Activated CD4-positive, alpha-beta T cell treated with anti-CD3 and anti-CD28 coated beads, Interleukin-10, Interleukin-2, amounts not matched to agents 100 ng/mL and 50 ng/mL, durations not matched to agents 16 hours and 8 hours (primary cell): ENCODE measurements at places on chromosomes 3 and 15.

GRCh38 chr15:22813844-22814243 is 24.6 kb upstream of the NIPA2 start:
- no peak for DNase-seq

DNA sequence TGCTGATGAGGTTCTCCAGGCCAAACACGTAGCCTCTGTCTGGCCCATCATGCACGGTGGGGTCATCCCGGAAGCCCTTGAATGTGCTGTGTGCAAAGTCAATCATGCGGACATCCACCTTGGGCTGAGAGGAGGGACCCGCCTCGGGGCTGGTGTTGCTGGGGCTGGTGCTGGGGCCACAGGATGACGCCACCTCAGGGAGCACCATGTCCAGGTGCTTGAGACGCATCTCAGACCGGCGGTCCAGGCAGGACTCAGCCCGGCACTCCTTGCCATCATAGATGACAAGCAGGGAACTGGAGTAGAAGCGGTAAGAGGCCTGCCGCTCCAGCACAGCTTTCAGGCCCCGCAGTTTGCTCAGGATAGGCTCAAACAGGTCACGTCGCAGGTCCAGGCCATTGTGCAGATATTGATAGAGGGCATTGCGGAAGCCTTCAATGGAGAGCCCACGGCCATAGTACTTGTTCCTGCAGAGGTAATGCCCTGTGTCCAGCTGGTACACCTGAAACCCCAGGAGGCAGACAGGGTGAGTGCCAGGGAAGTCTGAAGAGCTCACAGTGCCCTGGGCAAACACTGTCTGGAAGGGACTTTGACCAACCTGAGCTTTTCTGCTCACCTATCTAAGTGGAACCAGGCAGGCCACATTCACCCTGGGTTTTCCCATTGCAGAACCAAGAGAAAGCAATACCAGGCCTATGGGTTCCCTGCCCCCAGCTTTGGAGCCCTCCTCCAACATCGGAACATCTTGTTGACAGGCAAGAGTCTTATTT is 3.6 kb upstream of the GMPPB start:
- no peak for DNase-seq

GRCh38 chr3:196220587-196220986 is 4.3 kb downstream of the SLC51A start:
- no peak for DNase-seq

- DNase-seq, result no peak
These were observed 1.4 kb downstream of the CCR5AS start for GRCh38 chr3:46405301-46406019.

GRCh38 chr3:59189526-59189925 is 139.7 kb upstream of the CFAP20DC start:
- DNase-seq, result no peak

DNA sequence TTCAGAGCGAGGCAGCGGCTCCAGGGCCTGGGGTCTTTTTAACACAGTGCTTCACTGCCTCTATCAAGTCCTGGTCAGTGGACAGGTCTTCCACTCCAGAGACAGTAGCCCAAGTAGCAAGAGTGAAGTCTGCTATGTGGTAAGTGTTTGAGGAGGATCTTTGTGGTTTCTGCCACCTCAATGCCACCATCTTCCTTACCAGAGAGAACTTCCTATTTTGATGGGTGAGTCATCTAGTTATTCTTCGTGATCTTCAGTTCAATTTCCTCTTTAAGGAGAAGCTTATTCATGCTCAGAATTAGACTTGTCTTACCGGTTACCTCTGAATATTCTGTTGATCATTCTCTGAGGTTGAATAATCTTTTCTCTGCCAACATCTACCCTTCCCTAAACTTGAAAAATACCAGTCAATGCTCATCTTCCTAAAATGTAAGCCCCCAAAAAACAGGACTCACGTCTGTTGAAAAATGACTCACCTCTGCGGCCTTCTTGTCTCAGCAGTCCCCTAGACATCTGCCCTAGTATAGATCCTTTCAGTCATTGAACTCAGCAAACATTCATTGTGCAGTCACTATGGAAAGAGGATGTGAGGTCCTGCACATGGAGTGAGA is 32.2 kb upstream of the BCL6 start:
- DNase-seq, result peak; percentile 91
